CD4-positive, alpha-beta T cell treated with Interleukin-17A for 4 hours (primary cell): ENCODE measurements at places on chromosomes 11 and 22.

- DNase-seq = no peak
Measured at GRCh38 chr11:33089776-33090175, 50.4 kb downstream of the TCP11L1 start.

DNA sequence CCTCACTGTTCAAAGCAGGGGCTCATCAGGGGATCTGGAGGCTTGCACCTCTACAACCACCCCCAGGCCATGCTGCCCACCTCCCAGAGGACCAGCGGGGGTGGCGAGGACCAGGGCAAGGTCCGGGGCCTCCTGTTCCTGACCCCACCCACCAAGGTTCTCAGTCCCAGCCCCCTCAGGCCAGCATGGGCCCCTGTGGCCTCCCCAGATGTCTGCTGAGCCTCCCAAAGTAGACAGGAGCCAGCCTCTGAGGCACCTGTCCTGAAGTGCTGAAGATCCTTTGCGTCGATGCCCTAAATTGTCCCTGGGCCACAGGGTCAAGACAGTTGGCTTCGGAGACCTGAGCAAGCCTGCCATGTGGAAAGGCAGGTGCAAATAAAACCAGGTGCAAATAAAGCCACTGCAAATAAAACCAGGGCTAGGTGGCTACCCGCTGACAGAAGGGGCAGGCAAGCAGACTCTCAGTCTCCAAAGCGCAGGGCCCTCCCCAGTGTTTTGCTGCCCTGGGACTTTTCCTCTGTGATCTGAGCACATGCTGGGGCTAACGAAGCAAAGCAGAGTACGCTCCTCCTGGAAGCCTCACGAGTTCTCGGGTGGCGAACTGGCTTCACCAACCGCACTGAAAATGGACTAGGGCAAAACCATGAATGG lies 22.4 kb upstream of the ARFGAP3 start:
- DNase-seq = no peak

GRCh38 chr11:80627364-80627763 lies 1186.5 kb upstream of the TENM4 start:
- DNase-seq = no peak

- DNase-seq = no peak
Measured at GRCh38 chr22:35353318-35353717, 27.6 kb upstream of the HMOX1 start.

GRCh38 chr22:47163481-47163855 lies 401.0 kb downstream of the TBC1D22A start:
- no peak for DNase-seq

DNA sequence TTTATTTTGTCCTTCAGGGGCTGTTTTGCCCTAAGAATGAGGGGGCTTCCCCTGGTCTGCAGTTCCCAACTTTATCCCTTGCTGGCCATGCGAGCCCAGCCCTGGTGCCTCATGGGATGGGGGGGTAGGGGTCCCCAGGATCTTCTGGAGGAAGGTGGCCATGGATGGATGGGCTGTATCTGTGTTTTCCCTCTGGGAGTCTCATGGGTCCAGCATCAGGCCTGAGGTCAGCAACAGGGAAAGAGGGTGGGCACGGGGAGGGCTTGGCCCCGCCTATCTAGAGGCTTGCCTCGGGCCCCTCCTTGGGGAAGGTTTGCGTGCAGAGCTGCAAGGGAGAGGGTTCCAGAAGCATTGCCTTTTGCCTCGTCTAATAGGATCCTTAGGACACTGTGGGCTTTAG lies 10.8 kb upstream of the ADORA2A start:
- DNase-seq = no peak

- DNase-seq = no peak
Measured at GRCh38 chr11:134537941-134538340, 125.9 kb upstream of the B3GAT1 start.

GRCh38 chr11:111001986-111002611 lies 243.4 kb upstream of the POU2AF2 start:
- DNase-seq = no peak

DNA sequence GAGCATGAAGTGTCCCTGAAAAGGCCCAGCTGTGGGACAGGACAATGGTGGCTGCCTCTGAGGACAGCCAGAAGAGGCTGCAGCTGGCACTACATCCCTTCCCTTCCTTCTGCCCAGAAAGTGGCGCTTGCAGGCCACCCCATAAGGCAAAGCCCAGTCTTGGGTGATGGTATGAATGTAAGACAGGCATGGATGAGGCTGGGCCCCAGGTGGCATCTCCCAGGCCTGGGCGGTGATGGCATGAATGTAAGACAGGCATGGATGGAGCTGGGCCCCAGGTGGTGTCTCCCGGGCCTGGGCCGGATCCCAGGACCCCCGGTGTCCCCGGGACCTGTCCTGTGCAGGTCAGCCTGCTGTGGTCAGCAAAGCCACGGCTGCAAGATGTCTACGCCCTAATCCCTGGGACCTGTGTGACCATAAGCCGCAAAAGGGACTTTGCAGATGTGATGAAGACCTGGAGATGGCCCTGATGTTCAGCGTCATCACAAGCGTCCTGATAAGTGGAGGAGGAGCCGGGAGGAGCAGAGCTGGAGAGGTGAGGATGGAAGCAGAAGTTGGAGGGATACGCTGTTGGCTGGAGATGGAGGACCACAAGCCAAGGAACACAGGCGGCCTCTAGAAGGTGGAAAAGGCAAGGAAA lies 181.1 kb downstream of the CTTN start:
- no peak for DNase-seq

DNA sequence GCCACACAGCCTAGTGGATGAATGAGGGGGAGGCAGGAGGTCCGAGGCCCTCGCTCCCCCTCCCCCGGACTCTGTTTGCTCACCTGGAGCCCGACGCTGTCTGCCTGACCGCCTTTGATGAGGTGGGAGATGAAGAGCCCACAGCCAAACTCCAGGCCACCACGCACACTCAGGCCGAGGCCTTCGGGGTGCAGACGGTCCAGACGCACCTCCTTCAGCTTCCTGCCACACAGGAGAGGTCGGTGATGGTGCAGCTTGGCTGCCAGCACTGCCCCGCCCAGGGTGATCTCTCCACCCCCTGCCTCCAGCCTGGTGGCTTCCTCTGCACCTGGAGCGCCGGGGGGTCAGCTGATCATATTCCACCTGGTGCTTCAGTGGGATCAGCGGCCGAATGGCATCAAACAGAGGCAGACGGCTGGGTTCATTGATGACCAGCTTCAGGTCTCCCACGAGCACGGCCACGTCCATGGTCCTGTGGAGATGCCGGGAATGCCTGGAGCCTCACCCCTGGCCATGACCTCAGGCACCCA lies 13.1 kb downstream of the USH1C start:
- DNase-seq = no peak

GRCh38 chr11:44467413-44467812 lies 98.0 kb upstream of the CD82 start:
- DNase-seq = no peak

DNA sequence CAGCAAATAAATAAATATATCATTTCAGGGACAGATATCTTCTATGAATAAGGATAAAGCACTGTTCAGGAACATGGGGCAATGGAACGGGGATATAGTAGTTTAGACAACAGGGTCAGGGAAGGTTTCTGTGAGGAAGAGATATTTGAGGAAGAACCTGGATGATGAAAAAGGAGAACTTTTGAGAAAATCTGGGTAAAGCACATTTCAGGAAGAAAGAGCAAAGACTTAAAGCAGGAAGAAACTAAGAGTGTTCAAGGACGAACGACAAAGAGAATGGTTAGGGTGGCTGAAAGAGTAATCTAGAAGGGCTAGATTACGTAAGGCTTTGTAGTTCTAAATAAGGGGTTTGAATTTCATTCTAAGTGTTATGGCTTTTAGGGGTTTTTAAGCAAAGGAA lies 12.7 kb downstream of the DDI1 start:
- no peak for DNase-seq

DNA sequence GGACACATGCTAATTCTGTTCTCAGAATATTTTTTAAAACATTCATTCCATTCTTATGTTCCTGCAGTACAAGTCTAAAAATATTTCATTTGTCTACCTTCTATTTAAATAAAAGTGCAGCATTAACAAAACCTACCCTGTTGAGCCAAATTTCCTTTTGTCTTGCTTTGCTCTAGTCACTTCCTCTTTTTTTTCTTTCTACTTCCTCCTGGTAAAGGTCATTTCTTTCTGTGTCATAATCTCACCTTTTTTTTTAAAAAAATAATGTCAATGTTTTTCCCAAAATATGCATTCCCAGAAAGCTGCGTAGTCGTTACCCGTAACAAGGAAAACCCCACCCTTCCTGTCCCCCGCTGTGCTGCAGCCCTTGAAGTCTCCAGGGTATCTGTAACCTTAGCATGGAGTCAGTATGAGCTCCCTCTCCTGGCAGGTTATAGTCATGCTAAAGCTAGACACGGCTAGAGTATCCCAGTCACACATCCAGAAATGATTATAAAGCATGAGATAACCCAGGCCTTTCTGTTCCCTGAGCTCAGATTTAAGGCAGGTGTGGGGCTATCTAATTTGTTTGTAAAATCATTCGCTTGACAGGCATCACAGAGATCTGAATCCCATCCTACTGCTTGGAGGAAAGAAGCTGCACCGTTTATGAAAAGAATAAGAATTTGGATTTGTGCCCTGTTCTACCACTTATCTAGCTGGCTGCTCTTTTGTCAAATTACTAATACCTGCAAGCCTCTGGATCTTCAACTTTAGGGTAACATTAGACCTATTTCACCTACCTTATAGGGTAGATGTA lies 51.1 kb upstream of the EED start:
- DNase-seq = peak; percentile 68

GRCh38 chr11:134749040-134749839 lies 337.2 kb upstream of the B3GAT1 start:
- no peak for DNase-seq

GRCh38 chr11:68269414-68270081 lies 2.2 kb downstream of the C11orf24 start:
- DNase-seq = no peak

DNA sequence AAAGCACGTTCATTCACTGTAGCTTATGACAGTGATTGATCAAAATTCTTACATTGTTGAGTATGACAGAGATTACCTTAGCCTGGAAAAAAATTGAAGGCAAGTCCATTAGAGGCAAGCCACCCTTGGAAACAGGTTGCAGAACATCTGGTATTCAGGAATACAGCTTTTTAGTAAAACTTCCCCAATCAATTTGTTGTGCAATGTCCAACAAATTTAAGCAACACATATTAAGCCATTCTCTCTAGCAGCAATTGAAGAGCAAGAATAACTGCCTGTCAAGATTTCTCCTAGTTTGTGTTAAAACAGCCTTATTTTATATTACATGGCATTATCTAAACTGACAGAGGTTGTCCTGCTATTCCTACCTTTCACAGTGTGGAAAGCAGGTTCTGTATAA lies 37.0 kb downstream of the BCL2L13 start:
- no peak for DNase-seq

DNA sequence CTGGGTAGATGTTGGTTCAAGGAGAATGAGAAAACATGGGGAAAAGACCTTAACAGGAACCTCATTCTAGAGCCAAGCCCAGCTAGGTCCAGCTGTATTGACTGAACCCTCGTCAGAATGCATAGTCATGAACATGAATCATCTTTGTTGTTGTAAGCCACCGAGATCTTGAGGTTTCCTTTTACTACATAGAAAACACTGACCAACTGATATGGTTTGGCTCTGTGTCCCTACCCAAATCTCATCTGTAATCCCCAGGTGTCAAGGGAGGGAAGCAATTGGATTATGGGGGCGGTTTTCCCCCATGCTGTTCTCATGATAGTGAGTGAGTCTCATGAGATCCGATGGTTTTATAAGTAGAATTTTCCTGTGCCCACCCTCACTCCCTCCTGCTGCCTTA lies 19.4 kb upstream of the PHOX2A start:
- no peak for DNase-seq

- peak; percentile 58 for DNase-seq
Measured at GRCh38 chr11:125886997-125887372, 483 bp upstream of the HYLS1 start.

DNA sequence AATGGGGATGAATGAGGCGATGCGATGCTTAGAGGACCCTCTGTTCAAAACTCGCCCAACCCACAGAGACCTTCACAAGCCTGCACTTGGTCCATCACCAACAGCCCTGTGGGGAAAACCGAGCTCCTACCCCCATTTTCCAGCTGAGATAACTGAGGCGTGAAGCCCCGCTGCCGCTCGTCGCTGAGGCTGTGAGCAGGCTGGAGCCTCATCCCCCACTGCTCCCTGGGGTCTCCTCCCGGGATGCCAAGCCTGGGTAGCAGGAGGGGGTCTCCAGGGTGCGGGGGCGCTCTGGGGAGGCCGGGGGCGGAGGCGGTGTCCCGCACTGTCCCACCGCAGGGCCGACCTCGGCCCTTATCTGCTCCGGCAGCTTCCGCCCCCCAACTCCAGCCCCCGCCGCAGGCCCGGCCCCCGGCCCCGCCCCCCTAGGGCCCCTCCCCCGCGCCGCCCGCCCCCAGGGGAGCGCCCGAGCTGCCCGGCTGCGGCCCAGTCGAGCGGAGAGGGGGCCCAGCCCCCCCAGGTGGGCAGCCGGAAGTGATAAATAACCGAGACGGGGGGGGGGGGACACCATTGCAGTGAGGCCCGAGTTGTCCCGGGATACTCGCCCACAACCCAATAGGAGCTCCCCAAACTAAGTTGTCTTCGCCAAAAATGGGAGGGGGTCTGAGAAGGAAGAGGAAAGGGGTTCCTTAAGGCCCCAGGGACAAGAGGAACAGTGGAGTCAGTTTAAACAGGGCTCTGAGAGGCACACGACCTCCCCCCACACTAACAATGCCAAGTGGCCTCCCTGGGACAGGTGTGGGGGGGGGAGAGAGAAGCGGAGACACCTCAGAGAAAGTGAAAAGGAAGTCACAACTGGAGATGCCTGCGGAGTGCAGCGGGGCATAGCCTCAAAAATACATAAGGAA lies 8.3 kb upstream of the SLC39A13 start:
- DNase-seq = peak; percentile 75

- no peak for DNase-seq
Measured at GRCh38 chr11:8107642-8108041, 26.6 kb downstream of the TUB start.

DNA sequence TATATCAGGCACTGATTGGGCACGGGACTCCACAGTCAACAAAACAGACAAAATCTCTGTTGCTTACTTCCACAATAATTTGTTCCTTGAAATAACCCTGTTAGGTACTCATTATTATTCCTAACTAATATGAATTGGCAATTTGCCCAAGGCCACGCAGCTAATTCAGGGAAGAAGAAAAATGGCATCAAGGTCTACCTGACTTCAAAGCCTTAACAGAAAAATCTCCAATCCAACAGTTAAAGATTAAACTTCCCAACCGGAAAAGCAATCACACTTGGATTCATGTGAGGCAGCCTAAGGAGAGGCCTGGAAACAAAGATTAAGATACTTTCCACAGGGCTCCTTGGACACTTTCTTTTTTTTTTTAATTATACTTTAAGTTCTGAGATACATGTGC lies 68.9 kb downstream of the PRCP start:
- no peak for DNase-seq

DNA sequence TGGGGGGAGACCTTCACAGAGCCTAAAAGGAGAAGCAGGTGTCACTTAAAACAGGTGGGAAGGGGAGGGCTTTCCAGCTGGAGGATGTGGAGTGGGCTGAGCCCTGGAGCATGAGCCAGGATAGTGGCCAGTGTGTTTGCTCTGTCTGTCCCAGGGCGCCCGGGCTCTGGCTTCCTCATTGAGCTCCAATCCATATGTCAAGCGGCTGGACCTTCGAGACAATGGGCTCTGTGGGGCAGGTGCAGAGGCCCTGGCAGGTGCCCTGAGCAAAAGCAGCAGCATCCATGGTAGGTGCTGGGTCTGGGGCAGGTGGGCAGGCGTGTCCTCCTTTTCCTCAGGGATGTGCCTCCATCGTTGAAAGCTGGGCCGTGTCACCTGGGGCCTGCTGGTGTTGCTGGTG lies 2.0 kb downstream of the LRRC74B start:
- DNase-seq = no peak

- DNase-seq = no peak
Measured at GRCh38 chr11:44784851-44785250, 58.1 kb downstream of the TSPAN18 start.
